Fibroblast of mammary gland (primary cell): ENCODE measurements at places on chromosomes 6 and 20.

DNA sequence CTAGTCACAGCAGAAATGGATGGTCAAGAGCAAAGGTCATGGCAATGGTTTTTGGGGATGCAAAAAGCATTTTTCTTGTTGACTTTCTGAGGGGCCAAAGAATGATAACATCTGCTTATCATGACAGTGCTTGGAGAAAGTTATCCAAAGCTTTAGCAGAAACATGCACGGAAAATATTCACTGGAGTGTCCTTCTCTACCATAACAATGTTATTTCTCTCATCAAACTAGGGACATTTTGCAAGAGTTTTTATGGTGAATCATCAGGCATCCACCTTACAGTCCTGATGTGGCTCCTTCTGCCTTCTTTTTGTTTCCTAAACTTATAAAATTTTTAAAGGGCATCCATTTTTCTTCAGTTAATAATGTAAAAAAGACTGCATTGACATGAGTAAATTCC is 302.3 kb downstream of the HIVEP2 start:
- DNase-seq: no peak

DNA sequence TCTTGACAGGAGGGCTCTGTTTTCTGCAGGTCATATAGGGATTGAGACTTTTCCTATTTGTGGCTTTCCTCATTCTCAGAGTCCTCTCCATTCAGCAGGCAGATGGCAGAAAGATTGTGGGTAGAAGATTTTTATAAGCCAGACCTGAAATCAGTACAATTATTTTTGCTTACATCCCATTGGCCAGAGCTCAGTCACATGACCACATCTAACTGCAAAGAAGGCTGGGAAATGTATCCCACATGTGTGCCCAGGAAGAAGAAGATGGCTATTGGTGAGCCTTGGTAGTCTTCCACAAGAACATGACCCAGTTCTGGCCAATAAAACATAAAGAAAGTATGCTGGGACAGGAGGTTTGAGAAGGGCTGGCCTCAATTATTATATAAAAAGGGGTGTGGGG is 21.5 kb upstream of the CCN5 start:
- no peak for DNase-seq

GRCh38 chr6:161318456-161318855 is 44.6 kb upstream of the AGPAT4 start:
- no peak for DNase-seq

DNA sequence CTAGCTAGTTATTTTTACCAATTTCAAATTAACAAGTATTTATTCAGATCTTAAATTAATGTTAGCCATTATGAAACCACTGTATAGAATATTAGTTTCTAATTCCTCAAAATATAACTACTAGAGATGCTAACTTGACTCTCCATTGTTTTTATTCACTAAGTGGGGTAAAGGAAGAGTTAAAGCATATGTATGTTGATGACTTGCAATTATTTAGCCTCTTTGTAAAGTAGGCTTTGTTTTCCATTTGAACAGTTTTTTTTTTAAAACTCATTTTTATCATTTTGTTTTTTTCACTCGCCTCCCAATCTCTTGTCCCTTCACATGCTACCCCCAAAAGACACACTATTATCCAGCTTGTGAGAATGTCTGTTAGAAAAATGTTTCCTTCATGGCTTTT is 3.3 kb downstream of the FAM162B start:
- no peak for DNase-seq

- peak; percentile 95 for DNase-seq
Observed at GRCh38 chr6:81451787-81452186, 300.7 kb downstream of the TENT5A start.

DNA sequence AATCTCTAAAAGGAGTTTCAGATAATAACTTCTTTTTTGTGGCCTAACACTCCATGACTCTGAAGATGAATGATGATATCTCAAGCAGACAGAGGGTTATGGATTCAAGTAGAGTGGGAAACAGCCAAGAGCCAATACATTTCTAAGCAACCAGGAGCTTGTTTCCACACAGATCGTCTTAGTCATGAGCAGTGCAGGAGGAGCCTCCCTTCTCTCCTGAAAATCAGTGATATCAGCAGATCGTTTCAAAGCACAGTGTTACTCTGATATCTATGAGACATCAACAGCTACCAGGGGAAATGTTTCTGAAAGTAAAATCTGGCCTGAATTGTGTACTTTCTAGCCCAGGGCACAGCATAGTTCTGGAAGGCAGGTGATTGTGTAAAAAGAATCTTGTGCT is 11.5 kb downstream of the ADGRG6 start:
- peak; percentile 64 for DNase-seq

DNA sequence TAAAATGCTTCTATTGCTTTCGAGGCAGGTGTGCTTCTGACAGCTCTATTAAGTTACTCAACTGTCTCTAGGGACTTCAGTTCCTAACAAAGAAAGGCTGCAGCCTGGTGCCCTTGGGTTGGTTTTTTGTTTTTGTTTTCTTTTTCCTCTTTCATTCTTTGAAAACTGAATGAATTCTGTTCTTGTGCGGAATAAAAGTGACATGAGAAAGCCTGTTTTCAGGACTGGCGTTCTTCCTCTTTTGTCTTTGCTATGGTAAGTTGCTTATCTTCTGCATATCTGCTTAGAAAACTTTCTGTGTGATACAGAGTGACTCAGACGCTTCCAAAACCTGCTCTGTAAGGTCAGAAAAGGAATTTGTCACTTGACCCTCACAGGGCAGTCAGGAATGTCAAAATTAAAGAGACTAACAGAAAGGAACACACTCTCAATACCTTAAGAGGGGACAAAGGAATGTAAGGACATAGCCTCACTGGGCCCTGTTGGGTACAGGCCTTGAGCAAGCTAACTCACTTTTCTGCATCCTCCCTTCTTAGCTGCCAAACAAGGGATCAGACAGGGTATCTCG is 56.2 kb upstream of the NHSL1 start:
- DNase-seq: no peak

GRCh38 chr6:93358435-93358834 is 60.9 kb downstream of the EPHA7 start:
- no peak for DNase-seq

DNA sequence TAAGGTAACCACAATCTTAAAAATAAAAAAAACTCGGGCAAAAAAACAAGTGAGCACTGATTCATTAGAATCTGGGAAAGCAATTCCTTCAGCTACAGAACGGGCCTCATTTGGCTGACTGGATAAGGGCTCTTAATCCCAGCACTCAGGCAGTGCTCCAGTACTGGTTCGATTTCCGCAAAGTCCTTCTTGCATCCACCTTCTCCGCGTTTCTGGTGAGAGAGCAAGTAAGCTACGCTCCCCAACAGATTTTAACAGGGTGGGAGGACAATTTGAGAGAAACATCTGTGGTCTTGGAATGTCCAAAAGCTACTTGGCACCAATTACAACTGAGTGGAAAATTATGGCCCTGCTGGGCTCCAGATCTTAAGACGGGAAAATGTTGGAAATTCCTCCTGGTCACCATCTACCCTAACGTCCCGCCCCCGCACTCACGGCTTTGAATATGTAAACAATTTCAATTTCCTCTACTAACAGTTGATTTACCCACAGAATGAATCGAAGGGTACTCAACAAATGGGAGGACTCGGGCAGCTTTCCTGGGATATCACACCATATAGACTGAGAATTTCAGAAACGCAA is 18.1 kb upstream of the ZSCAN9 start:
- DNase-seq: no peak

DNA sequence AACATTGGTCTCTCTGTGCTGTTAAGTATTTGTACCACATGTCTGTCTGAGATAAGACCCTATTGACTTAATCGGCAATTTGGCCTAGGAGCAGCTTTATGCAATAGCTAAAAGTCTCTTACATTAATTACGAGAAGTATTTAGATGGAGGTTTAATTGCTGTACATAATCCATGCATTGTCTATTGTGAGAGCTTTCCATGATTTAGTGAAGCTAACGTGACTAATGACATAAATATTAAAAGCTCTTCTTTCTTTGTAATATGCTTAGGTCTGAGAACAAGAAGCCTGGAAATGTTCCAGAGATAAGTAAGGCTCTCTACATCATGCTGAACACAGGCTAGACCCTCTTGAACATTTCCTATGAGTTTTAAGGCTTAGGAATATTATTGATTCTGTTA is 32.7 kb upstream of the FAM83B start:
- no peak for DNase-seq

DNA sequence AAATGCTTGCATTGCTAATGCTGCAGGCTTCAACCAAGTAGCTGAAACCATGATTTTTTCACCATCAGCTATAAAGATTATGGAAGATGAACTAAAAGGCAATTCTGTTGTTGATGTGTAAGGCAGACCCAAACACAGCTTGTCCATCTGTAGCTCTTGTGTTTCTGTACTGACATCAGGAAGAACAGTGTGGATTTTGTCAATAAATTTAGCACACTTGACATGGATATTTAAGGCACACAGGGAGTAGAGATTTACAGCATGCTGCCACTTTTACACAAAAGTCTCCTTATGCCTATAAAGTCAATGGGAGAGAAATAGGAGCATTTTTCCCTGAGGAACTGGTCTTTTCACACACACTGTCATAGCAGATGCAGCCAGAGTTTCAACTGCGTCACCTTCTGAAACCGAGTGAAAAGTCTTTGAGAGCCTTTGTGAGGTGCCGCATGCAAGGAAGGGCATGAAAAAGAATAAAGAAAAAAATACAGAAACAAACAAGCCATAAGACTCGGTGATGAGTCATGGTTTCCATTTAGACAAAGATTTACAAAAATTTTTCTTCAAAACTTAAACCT is 261.4 kb upstream of the TFAP2D start:
- DNase-seq: no peak

- peak; percentile 48 for DNase-seq
Observed at GRCh38 chr20:25584905-25585704, at the start of gene NINL. NINL (minus strand) TSS chr20:25585531; CDS start chr20:25526587, 58,944 bp downstream.

- DNase-seq: peak; percentile 52
Observed at GRCh38 chr6:37323580-37323979, 30.2 kb upstream of the RNF8 start.

GRCh38 chr6:113668641-113669408 is 188.3 kb upstream of the MARCKS start:
- no peak for DNase-seq

GRCh38 chr6:55474382-55474781 is 104.6 kb downstream of the HMGCLL1 start:
- peak; percentile 40 for DNase-seq

DNA sequence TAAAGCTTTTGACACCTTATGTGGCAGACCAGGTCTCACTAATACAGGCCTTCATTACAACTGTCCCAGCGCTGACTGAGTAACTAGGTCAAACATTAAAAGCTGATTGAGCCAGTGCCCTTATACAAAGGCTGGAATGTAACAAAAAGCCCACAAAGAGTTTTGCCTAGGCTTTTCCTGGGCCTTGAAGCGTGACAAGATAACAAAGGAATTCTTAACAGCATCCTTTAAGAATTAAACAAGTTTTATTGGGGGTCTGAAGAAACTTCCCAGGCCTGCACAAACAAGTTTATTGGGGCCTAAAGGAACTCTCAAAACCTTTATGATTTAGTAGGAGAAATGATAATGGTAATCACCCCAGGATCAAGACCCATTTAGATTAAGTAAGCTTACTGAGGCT is 267.6 kb upstream of the FAM83B start:
- no peak for DNase-seq

- DNase-seq: no peak
Observed at GRCh38 chr20:61328911-61329558, 77.0 kb downstream of the CDH4 start.

DNA sequence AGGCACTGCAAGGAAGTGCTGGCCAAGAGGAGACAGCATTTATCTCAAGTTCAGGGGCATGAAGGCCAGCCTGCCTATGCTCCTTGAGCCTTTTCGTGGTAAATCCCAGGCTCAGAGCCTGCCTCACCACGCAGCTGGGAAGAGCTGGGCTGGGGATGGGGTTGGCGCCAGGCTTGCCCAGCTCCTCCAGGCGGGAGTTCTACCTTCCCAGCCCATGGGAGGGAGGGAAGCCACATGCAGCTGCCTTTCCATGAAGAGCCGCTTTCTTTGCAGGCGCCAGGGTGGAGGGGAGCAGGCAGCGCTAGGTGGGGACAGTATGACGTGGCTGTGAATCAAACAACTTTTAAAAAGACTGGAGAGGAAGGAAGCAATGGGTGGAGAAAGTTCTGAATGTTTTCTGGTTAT is 19.5 kb upstream of the SIRT5 start:
- DNase-seq: no peak
